ENCODE measurements at places on chromosomes 5 and 9. TPM values are rescaled to one million over a fixed set of nuclear protein-coding genes. Genes with fewer than 3 reads are reported as not detected.

DNA sequence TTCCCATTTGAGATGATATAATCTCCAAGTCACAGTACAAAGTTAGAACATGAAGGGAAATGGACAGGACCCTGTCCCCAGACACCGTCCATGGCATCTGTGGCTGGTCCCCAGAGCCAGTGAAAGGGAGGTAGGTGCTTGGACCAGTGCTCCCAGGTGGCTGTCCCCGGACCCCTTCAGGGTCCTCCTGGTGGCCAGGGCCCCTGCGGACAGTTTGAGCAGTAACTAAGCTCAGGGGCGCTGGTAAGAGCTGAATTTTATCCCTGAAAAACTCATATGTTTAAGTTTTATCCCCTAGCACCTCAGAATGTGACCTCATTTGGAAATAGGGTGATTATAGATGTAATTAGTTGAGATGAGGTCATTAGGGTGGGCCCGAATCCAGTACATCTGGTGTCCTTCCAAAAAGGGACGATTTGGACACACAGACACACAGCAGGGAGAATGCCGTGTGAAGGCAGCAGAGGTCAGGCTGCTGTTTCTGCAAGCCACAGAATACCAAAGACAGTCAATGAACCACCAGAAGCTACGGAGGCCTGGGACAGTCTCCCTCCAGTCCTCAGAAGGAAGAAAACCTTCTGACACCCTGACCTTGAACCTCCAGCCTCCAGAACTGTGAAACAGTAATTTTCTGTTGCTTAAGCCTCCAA is 185.0 kb downstream of the ATPSCKMT start:
- DNase-seq = no peak

DNA sequence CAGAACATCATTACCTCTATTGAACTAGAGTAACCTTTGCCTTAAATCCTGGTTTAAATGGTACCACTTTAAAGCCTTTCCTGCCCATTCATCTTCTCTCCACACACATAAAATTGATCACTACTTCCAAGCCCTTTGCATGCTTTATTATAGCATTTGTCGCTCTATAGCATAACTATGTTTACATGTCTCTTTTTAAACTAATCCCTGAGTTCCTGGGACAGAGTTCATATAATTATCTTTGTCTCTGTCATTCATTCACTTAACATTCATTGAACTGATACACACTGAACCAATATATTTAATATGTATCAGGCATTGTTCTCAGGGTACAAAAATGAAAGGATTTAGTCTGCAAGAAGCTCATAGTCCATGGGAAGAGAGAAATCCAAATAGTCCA is 37.3 kb downstream of the RECK start:
- no peak for DNase-seq

GRCh38 chr9:81289622-81290021 is 399.7 kb downstream of the TLE1 start:
- DNase-seq = no peak

RELL2 gene
- polyA plus RNA-seq = 0.15 TPM

IFNA13 gene
- polyA plus RNA-seq = not detected
